SJSA1 (cell line): ENCODE measurements at places on chromosomes 5 and 9. TPM values are rescaled to one million over a fixed set of nuclear protein-coding genes. Genes with fewer than 3 reads are reported as not detected.

Gene SPINK13
- not detected in 2 replicates for total RNA-seq

Gene TAF11L5
- total RNA-seq = not detected in 2 replicates

- DNase-seq = no peak
These were observed 66.0 kb upstream of the GARNL3 start for GRCh38 chr9:127198587-127198986.

Gene PCDHB11
- 0.34 TPM in 1 of 2 replicates, not detected in the other for total RNA-seq

- peak; percentile 11 for DNase-seq
These were observed 17.3 kb upstream of the EXOC3 start for GRCh38 chr5:425714-426113.

GRCh38 chr9:104948277-104948676 lies 20.3 kb upstream of the ABCA1 start:
- DNase-seq = no peak

Gene NCS1
- 31.5 and 44.6 TPM in 2 replicates for total RNA-seq

DNA sequence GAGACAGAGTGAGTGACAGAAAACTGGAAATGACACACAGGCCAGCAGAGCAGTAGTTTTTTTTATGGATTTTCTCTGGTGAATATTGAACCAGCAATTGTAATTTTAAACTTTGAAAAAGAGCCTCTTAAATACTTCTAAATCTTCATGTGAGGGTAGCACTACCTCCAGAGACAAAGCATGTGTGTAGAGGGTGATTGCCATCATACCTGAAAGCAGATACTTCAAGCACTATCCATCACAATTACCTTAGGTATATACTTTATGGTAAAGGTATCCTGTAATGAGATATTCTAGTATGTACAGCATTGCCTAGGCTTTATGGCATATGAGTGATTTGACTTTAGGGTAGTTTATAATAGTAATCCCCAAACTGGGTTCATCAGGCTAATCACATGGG lies 3.4 kb upstream of the EBF1 start:
- DNase-seq = no peak

GRCh38 chr5:66417781-66418180 lies 178.4 kb upstream of the MAST4 start:
- no peak for DNase-seq
